ENCODE measurements at places on chromosomes 7 and 10.

- DNase-seq, result no peak
These were observed 21.4 kb upstream of the ABCB5 start for GRCh38 chr7:20594023-20594422.

DNA sequence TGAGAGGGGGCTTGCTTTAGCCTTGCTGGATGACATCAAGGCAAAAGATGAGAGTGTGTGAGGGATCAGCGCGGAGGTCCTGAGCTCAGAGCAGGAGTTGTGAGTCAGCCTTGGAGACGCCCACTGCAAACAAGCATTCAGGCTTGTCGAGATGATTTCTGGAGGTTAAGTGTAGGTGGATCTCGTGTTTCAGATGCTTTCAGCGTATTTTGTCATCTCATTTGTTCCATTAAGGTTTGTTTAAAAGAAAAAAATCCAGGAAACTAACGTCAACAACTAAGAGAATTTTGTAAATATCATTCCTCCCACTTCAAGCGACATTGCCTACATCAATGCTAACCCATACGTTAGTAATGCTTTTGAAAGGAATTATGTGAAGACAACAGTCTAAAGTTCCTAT, 715.4 kb upstream of the NRP1 start:
- no peak for DNase-seq

GRCh38 chr10:90602862-90603610, 254.8 kb downstream of the HTR7 start:
- DNase-seq, result no peak

- DNase-seq, result no peak
These were observed 14.7 kb downstream of the CNPY1 start for GRCh38 chr7:155531681-155532080.

- DNase-seq, result no peak
These were observed 115.9 kb downstream of the CCNY start for GRCh38 chr10:35452171-35452570.

DNA sequence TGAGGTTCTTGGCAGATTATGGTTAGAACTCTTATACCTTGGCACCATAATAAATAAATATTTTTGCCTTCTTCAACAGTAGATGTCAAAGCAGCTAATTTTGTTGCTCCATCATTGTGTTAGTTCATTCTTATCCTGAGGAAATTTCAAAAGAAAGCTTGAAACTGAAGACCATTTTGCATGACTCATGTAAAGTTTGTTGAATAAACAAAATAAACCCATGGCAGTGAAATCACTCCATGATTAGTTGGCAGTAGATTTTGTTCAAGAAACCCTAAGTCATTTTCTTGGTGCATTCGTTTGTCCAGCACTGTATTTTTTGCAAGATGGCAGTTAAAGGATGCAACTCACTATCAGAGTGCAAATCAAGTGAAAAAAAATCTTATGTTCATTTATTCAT, 91.6 kb downstream of the HECW1 start:
- DNase-seq, result no peak

DNA sequence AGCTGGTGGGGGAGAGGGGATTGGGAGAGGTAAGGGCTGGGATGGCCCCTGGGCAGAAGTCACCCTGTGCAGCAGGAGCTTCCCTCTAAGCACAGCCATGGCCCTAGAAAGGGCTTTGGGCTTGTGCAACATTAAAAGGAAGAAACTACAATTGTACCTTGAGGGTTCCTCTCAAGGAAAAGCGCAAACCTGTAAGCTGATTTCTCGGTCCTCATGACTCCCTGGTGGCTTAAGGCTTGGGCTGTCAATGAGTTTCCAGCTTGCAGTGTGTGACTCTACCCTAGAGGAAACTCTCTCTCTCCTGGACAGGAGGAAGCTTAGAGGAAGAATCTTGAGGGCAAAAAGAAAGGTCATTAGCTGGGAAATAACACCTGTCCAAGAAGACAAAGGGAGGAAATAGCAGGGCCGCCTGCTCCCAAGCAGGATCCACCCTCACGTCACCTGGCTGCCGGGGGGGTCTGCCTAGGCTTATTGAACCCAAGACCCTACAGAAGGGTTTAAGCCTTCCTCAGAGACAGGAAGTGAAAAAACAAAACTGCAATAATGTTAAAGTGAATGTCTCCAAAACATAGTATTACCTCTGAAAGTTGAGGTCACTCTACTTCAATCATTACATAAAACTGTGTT, 112.5 kb downstream of the WDR11 start:
- no peak for DNase-seq

- DNase-seq, result no peak
These were observed 134.5 kb downstream of the ST7 start for GRCh38 chr7:117087639-117088396.

- DNase-seq, result no peak
These were observed 82.5 kb downstream of the FAM53B start for GRCh38 chr10:124661660-124662180.

DNA sequence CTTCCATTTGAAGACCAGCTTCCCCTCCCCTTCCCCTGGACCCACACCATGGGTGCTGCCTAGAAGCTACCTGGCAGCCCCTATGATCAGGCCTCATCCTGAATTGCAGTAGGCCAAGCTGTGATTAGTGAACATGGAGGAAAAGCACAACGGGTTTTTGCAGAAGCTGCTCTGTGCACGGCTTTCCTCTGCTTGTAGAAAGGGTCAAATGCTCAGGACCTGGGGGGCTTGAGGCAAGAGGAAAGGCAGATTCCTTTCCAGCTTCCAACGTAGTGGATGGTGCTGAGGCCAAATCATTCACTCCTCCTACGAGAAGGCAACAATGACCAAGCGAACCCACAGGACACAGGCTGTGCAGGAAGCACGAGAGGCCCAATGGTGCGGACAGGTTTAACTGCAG, 410.3 kb upstream of the SHH start:
- DNase-seq, result no peak

GRCh38 chr7:24862461-24862860, 105.2 kb upstream of the GSDME start:
- DNase-seq, result no peak

- no peak for DNase-seq
These were observed 664.0 kb downstream of the XPNPEP1 start for GRCh38 chr10:109259293-109259692.

- DNase-seq, result no peak
These were observed 60.2 kb downstream of the ZNF467 start for GRCh38 chr7:149713061-149713730.

- DNase-seq, result no peak
These were observed 181.3 kb downstream of the SDK1 start for GRCh38 chr7:3482147-3482921.

- peak; percentile 66 for DNase-seq
These were observed 140.5 kb downstream of the PRKAG2 start for GRCh38 chr7:151736403-151736909.

GRCh38 chr7:40598915-40599314, 464.1 kb downstream of the SUGCT start:
- no peak for DNase-seq

DNA sequence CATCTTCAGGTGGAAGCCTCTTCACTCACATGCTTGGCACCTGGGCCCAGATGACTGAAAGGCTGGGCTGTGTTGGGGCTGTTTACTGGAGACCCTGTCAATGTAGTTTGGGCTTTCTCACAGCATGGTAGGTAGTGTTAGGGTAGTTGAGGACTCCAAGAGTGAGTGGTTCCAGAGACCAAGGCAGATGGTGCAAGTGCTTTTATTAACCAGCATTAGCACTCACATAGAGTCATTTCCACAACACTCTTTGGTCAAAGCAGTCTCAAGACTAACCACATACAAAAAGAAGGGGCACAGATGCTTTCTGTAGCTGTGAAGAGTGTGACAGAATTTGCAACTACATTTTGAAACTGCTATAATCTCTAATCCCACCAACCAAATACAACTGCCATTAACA, 135.0 kb downstream of the RTKN2 start:
- no peak for DNase-seq

DNA sequence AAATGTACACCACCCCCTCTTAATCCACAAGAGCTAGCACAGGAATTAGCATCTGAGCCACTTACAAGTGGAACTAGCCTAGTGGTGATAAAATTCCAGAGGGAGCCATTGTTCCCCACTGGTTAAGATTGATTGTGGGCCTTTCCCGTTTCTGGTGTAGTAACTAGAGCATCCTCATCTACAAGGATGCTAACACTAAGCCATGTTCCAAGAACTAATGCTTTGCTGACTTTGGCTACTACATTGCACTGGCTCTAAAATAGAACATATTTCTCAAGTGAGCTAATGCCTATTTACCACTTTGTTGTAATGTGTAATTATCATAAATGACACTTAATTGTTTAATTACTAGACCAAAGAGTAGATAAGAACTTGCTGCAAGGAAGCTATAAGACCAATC, 143.7 kb downstream of the FZD1 start:
- DNase-seq, result no peak

GRCh38 chr7:148116829-148117403, 473.6 kb upstream of the C7orf33 start:
- DNase-seq, result no peak

DNA sequence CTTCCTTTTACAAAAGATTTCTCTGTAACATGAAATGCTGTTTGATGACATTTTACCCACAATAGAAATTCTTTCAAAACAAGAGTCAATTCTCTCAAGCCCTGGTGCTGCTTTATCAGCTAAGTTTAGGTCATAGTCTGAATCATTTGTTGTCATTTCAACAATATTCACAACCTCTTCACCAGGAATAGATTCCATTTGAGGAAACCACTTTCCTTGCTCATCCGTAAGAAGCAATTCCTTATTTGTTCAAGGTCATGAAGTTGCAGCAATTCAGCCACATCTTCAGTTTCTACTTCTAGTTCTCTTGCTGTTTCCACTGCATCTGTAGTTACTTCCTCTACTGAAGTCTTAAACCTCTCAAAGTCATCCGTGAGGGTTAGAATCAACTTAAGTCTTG, 315.3 kb downstream of the TYW1 start:
- no peak for DNase-seq

GRCh38 chr7:1450987-1451386, 8.3 kb downstream of the MICALL2 start:
- DNase-seq, result no peak

DNA sequence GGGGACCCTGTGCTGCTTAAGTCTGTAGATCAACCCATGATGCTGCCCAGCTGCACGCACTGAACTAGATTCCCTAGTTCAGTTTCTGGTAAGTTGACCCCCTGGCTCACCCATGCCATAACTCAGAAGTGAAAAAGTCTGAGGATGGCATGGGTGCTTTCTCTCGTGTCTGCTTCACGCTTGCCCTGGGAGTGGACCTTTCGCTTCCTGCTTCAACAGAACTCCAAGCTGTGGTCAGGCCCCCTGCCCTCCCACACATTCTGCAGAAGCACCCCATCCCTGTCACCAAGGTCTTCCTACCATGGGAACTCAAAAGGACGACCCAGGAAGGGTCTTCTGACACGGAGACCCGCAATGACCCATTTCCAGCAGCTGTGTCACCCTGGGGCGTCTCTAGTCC, 39.9 kb downstream of the LRRC18 start:
- DNase-seq, result no peak

- no peak for DNase-seq
These were observed 12.7 kb upstream of the EFCAB10 start for GRCh38 chr7:105594034-105594433.

DNA sequence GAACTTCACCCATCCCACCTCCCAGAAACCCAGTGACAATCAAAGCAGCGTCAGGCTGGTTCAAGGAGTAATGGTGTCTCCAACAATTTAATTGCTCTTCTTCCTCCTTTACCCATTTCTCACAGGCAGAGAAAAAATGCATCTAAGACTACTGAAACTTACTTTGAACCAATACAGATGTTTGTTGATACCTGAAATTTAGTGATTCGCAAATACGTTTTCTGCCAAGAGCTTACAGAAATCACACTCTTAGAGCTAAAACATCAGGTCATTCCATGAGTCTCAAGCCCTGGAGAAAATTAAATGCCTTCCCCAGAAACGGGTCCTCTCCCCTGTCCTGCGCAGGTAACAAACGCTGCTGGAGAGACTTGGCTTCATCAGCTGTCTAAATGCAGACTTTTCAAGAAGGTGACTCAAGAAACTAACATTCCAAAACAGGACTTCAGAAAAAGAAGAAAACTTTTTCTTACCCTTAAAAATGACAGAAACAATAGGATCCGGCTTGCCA, 443 bp downstream of the MYOF start:
- no peak for DNase-seq

DNA sequence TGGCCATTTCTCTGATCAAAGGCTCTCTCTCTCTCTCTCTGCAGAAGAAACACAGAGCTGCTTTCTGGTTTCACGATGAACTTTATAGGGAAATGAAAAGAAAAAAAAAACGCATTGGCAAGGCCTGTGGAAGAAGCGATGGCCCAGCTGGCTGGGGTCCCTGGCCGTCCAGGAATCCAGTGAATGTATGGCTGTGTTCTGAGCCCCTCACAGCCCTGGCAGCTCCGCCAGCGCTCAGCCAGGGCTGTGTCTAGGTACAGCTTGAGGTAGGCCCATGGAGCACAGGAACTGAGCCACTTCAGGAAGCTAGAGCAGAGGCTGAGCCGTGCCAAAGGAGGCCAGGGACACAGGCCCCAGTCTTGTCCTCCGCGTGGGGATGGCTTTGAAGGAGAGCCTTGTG, 13.1 kb upstream of the UCMA start:
- DNase-seq, result no peak

GRCh38 chr10:5305374-5305773, 59.4 kb upstream of the UCN3 start:
- DNase-seq, result no peak

GRCh38 chr7:133233142-133233541, 19.7 kb upstream of the EXOC4 start:
- DNase-seq, result no peak

DNA sequence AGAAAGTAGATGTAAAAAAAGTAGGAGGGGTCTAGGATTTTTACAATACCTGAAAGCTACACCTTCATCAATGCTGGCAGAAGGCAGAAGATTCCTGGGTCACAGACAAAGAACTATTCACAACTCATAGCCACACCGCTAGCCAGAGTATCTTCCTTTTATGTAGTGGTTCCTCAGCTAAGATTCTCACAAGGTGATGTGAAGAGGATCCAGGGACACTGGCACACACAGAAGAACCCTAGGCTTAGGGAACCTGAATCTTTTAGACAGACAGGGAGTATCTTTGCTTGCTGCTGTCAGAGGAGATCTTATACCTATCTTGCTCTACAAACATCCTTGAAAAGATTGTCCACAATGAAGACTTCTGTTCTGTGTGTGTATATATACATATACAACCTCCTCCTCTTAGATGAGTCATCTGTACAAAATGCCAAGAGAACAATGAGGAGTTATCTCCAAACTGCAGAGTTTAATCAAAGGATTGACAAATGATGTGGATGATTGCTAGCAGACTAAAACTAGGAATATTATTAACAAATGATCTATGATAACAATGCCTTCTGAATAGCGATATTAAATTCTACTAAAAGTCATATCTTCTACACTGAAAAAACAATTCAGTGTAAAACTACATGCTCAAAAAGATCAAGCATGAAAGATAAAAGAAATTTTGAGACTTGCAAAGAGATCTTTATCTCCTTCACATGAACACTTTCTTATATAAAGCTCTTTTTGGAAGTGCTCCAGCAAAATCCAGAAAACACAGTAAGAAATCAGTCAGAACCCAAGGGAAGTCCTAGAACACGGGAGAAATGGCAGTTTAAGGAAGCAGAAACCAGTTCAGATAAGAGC, 409.3 kb downstream of the PARD3 start:
- no peak for DNase-seq

Measured in NCI-H1417 treated with DMSO at 0.1 percent for 48 hours (cell line).